Jurkat, Clone E6-1 (cell line): ENCODE measurements at places on chromosomes 1 and 21.

- no peak for DNase-seq
Observed at GRCh38 chr1:58358346-58358745, 188.2 kb downstream of the OMA1 start.

DNA sequence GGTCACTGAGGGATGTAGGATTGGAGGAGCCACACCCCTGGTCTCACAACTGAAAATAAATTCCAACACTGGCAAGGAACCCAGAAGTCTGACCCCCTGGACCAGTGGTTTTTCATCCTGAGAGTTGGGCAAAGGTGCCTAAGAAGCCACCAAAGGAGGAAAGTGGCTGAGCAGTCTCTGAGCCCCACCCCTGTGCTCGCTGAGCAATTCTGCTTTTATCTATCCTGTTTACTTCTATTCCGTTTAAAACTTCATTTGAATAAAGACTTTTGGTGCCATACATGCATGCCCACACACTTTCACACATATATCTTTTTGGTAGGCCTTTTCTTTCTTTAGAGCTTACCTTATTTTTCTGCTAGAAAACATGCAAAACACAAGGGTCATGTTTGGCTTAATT lies 13.9 kb upstream of the CD53 start:
- DNase-seq, result no peak

DNA sequence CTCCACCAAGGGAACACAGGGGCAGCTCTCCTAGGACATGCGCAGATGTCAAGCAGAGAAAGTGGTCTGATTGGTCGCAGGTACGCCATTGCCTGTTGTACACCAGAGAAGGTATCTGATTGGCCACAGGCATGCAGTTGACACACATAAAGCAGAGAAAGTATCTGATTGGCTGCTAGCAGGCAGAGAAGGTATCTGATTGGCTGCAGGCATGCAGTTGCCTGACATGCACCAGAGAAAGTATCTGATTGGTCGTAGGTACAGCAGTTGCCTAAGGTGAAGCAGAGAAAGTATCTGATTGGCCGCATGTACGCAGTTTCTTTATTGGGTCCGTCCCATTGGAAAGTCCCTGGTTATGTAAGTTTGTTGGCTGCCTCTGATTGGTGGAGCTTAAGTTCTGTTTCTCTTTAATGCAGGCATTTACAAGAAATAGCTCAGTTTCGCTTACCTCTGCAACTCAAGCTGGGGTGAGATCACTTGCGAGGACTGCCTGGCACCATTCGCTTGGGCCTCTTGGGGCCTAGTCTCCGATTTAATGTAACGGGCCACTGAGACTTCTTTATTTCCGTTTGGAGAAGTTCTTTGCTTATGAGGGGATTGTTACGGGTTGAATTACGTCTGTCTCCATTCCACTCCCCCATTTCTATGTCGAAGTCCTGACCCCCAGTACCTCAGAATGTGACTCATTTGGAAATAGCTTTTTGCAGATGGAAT lies 74.2 kb downstream of the SIK1 start:
- peak; percentile 67 for DNase-seq

GRCh38 chr1:209231476-209232156 lies 351.9 kb upstream of the CAMK1G start:
- no peak for DNase-seq

- DNase-seq, result no peak
Observed at GRCh38 chr1:100321506-100321905, 30.8 kb upstream of the CDC14A start.

DNA sequence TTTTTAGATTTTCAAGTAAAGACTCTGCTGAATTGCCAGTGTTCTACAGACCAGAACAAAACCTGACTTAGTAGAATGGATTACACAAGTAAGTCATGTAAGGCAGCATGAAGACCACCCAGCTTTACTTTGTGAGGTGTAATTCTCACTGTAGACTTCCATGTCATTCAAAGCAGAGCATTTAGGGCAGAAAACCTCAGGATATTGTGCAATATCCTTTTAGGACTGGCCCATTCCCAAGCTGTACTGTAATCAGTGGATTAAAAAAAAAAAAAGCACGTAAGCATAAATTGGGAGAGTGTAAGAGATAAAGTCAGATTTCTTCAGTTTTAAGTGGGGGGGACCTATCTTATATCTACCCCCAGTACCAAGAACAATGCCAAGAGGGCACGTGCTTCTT lies 380.5 kb upstream of the PRMT6 start:
- no peak for DNase-seq

DNA sequence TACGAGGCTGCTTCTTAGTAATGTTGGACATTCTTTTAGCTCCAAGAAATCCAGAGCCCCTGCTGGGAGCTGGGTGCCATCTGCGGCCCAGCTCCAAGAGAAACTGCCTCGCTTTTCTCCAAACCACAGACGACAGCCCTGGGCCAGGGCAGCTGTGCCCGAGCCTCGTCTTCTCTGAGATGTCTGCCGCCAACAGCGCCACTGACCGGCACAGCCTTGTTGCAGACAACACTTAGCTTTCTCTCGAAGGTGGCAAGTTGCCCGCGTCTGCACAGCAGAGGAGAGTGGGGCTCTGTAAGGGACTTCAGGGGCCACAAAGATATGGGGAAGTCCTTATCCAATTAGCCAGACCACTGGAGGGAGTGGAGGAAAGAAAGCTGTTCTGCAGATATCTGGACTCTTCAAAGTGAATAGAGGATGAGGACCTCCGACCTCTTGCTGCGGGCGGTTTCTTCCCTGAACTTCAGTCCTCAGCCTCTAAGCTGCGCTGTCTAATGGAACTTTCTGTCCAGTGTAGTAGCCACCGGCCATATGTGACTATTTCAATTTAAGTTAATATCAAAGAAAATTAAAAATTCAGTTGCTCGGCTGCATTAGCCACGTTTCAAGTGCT lies 63.9 kb upstream of the DISP3 start:
- no peak for DNase-seq

GRCh38 chr1:39238476-39238875 lies 34.0 kb downstream of the MACF1 start:
- no peak for DNase-seq

DNA sequence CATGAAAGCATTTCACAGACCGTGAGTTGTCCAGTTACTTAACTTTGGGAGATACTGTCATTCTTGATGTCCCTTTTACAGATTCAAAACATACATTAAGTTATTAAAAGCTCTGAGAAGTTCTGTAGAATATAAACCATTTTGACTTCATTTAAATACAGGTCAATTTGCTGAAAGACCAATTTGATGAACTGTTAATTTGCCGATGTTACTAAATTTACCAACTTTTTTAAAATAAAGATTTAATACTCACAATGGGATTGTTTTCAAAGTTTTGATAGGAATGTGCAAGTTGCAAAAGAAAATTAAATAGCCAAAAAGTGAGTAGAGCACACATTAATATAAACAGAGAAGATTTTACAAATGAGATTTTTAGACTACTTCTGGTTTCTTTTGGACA lies 666.1 kb downstream of the SMYD3 start:
- DNase-seq, result no peak

DNA sequence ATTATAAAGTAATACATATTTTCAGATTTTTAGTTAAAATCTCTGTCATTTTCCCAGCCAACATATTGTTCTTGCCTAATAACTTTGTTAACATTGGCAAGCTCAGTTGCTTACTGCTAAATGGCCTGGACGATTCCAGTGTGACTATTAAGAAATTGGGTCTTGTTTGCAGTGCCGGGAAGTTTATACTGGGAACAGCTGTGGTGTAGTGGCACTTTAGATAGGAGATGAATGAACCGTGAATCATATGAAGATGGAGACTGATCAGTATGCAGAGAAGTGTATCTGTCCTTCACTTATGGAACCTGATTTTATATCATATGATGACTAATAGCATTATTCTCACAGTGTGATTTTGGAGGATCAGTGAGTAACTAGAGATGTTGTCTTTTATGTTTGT lies 3.3 kb downstream of the CHRM3 start:
- DNase-seq, result no peak

- no peak for DNase-seq
Observed at GRCh38 chr1:201536558-201536957, 2.4 kb upstream of the NAV1 start.

DNA sequence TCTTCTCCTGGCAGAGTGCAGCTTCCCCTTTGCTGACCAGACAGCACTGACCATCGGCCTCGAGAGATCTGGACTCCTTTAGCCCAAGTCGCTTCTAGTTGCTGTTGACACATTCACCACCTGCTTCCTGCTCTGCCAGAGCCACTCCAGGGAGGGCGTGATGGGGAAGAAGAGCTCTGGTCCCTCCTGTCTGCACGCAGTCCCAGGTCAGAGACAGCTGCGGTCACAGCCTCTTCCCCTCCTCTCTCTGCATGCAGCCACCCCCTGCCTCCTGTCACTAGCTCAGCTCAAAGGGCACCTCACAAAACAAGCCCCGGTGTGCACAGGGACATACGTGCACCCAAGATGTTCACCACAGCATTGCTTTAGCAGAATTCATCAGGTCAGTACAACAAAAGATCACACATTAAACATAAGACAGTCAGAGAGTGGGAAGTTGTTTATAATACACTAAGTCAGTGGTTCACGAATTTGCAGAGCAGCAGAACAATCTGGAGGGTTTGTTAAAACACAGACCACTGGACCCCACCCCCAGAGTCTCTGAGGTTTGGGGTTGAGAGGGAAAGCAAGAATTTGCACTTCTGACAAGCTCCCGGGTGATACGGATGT lies 132.9 kb downstream of the SYF2 start:
- DNase-seq, result peak; percentile 51
